Right cardiac atrium (tissue), 5 donors: ENCODE measurements at places on chromosomes 5 and 9. TPM values are rescaled to one million over a fixed set of nuclear protein-coding genes. Genes with fewer than 3 reads are reported as not detected.

DNA sequence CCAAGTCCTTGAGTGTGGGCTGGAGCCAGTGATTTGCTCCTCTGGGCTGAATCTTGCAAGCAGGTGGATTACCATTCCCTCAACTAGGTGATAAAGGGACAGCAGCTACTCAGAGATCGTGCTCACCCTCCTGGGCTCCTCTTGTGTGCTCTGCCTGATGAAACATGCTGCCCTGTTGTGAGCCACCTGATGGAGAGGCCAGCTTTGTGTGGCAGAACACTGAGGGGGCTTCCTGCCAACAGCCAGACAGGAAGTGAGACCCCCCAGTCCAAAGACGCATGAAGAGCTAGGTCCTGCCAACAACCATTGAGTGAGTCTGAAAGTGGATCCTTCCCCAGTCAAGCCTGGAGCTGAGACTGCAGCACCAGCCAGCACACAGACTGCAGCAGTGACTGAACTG, 106.4 kb upstream of the IRX2 start:
- no peak for DNase-seq

- no peak for DNase-seq
Observed at GRCh38 chr5:85556464-85556863, 1061.3 kb upstream of the COX7C start.

Gene PAEP
- total RNA-seq, result not detected

Gene DBH
- 0.09 TPM for total RNA-seq

GRCh38 chr5:119319401-119319800, 36.4 kb upstream of the TNFAIP8 start:
- no peak for DNase-seq

GRCh38 chr5:2278825-2279456, 396.2 kb upstream of the IRX4 start:
- DNase-seq, result no peak

- DNase-seq, result peak; percentile 84
Observed at GRCh38 chr9:70411930-70412831, 2.3 kb downstream of the KLF9 start.

DNA sequence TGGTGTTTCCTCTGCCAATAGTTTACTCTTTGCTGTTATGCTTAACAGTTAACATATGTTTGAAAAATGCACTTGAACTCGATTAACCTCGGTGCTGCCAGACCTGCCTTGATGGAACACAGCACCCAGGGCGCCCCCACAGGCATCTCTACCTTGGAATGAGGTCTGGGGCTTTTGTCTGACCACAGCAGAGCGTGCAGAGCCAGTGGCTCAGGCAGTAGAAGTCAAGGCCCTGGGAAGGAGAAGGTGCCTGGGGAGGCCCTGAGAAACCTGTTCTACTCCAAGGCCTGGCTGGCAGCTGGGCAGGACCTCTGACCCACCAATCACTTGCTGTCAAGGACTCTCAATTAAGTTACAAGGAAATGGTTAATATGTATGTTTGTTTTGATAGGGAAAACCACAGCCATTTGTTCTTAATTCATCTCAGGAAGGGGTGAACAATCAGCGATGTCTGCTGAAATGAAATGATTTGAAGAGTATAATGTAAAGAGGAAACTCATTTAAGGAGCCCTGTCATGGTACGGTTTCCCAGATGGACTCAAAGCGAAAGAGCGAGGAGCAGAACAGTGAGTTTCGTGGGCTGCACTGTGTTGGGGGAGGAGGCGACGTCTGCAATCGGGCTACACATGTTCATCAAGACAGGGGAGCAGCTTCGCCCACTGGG, 21.9 kb downstream of the MACROH2A1 start:
- DNase-seq, result no peak
